ENCODE measurements at places on chromosomes 2 and 18. TPM values are rescaled to one million over a fixed set of nuclear protein-coding genes. Genes with fewer than 3 reads are reported as not detected.

- DNase-seq = peak; percentile 92
Observed at GRCh38 chr2:234425639-234426603, 71.0 kb downstream of the ARL4C start.

- no peak for DNase-seq
Observed at GRCh38 chr2:219506153-219506801, 7.6 kb downstream of the GMPPA start.

- no peak for DNase-seq
Observed at GRCh38 chr18:48638896-48639771, 100.3 kb downstream of the CTIF start.

DNA sequence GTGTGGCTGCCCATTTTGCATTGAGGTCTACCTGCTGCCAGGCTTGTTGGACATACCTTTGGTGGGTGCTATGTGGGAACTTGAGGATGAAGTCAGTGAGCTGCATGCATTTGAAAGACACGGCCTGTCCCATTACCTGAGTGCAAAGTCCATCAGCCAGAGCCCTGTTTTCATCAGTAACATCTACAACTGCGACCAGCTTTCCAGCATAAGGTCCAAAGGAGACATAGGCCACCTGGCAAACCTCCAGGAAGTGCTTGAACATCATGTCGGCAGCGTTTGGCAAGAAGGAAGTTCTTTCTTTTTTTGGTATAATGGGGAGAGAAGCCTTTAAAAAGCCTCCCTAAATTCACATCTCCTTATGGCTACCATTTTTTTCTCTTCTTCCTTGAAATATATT is 143.1 kb downstream of the FAM161A start:
- no peak for DNase-seq

GRCh38 chr2:211654211-211654780 is 884.3 kb downstream of the ERBB4 start:
- DNase-seq = no peak

MC4R gene
- not detected for polyA plus RNA-seq

RAB1A gene
- 92.2 TPM for polyA plus RNA-seq

DNA sequence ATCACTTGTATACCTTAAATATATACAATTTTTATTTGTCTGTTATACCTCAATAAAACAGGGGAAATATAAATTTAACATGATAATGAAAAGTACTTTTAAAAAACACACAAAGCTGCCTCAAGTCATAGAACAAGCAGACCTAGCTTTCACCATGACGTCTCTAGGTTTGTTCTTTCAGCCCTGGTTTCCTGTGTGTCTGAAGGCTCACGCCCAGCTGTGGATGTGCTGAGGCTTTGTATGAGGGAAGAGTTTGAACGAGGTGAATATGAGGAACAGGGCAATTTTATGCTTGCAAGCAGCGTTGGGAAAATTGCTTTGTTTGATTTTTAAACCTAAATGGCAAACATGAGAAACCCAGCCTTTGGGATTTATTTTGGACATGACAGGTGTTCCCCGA is 15.3 kb downstream of the SH3RF3 start:
- DNase-seq = peak; percentile 10

CD226 gene
- polyA plus RNA-seq = 0.57 TPM

GRCh38 chr2:15142069-15142689 is 419.0 kb downstream of the NBAS start:
- peak; percentile 72 for DNase-seq

CYP27C1 gene
- not detected for polyA plus RNA-seq

- peak; percentile 43 for DNase-seq
Observed at GRCh38 chr2:191218292-191218898, 26.8 kb upstream of the MYO1B start.

GRCh38 chr2:240203788-240204270 is 63.4 kb upstream of the OTOS start:
- no peak for DNase-seq

DNA sequence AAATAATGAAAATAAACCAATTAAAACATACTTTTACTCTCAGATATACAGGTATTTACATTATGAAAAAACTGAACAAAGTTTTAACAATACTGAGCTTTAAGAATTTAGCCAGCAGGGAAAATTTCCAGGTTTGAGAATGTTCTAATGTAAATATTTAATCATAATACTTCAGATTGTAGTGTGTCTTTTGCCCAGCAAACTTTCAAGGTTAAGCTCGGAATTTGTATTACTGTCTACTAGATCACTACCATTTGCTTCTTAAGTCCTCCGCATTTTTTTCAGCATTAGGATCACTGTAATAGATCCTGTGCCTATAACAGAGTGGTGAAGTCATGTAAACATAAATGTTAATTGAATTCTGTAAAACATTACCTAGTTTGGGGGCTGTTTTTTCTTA is 52.7 kb downstream of the CFAP210 start:
- DNase-seq = no peak

GRCh38 chr2:178306352-178307073 is 112.2 kb downstream of the OSBPL6 start:
- no peak for DNase-seq

DNA sequence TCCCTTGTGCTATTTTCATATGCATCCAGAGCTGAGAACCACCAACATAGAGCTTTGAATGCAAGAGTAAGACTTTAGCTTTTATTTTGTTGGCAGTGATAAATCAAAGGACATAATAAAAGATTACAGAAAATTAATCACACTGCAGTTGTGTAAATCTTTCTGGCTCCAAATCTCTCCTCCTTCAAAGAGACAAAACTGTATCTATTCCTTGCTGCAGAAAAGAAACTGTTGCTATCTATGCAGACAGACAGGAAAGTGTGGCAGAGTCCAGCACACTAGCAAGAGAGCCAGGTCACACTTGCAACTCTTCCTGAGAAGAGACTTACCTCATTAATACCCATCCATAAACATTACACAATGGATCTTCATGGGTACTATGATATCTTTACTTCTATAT is 57.5 kb downstream of the DTNB start:
- no peak for DNase-seq
